ENCODE measurements at places on chromosomes 7 and 10.

DNA sequence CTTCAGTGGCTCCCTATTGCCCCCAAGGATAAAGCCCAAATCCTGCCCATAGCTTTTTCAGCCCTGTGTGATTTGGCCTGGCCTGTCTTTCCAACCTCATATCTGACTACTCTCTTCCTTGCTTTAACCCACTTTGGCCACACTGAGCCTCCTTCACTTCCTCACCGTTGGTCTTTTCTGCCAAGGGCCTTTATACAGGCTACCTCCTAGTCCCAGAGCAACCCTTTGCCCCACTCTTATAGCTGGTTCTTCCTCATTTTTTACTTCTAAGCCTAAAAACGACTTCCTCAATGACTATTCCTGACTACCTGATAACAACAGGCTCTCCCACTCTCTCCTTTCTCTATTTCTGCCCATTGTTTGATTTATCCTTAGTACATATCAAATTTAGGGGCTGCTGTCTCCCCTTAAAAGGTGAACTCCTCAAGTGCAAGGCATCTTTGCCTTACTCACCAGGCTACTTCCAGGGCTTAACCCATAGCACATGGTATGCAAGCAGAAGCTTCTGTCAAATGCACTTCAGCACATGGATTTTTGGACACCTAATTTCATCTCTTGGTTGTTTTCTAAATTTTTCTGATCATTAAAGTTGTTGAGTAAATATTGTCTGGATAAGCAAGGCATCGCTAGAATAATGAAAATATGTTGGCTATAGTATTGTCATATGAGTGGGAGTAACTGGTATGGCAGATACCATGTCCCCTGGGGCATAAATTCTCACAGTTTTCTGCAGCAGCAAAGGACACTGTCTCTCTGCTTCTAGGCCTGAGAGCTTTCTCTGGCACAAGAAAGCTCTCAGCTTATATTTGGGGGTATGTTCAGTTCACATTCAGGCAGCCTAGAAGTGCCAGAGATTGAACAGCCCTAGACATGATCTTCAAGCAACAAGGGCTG is 201.5 kb upstream of the GPR26 start:
- H3K36me3 ChIP-seq, result no peaks in the 10 kb centered on the region
- no peak overlapping the region for H3K27ac ChIP-seq
- DNase-seq, result no peak
- no peaks in the 10 kb centered on the region for H3K27me3 ChIP-seq
- H3K4me3 ChIP-seq, result no peak overlapping the region
- H3K4me1 ChIP-seq, result no peaks in the 10 kb centered on the region

DNA sequence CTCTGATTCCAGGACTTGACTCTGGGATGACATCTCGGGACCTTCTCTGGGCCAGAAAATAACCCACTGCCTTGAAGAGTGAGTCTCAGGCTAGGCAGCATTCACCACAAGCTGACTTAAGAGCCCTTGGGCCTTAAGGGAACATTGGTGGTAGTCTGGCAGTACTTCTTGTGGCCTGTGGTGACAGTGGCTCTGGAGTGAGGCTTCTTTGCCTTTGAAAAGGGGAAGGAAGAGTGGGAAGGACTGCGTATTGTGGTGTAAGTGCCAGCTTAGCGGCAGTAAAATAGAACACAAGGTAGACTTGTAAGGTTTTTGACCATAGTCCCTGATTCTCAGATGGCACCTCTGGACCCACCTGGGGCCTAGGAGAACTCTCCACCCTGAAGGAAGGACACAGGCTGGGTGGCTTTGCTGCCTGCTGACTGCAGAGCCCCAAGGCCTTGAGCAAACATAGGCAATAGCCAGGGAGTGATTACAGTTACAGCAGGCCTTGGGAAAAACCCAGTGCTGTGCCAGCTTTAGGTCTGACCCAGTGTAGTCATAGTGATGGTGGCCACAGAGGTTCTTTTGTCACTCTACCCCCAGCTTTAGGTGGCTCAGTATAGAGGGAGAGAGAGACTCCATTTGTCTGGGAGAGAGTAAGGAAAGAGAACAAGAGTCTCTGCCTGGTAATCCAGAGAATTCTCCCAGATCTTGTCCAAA is 483.9 kb downstream of the SH2D4B start:
- H3K4me1 ChIP-seq, result no peaks in the 10 kb centered on the region
- no peaks in the 10 kb centered on the region for H3K36me3 ChIP-seq
- no peak for DNase-seq
- H3K27me3 ChIP-seq, result no peaks in the 10 kb centered on the region
- H3K27ac ChIP-seq, result no peak overlapping the region

- no peaks in the 10 kb centered on the region for H3K27me3 ChIP-seq
- peaks cover 44% of the 10 kb centered on the region for H3K4me1 ChIP-seq
- DNase-seq, result no peak
- H3K27ac ChIP-seq, result no peak overlapping the region
These were observed 42.6 kb downstream of the GSDME start for GRCh38 chr7:24714676-24715010.

GRCh38 chr7:26723129-26723528 is 141.3 kb downstream of the SKAP2 start:
- no peak for DNase-seq
- H3K4me3 ChIP-seq, result no peak overlapping the region
- H3K4me1 ChIP-seq, result no peaks in the 10 kb centered on the region
- H3K36me3 ChIP-seq, result peaks cover 9% of the 10 kb centered on the region
- H3K27ac ChIP-seq, result no peak overlapping the region
- no peaks in the 10 kb centered on the region for H3K27me3 ChIP-seq

- H3K36me3 ChIP-seq, result peaks cover 10% of the 10 kb centered on the region
- H3K27me3 ChIP-seq, result no peaks in the 10 kb centered on the region
These were observed 40.2 kb downstream of the PDSS1 start for GRCh38 chr10:26737730-26738129.

GRCh38 chr10:11074536-11075267 is 57.0 kb downstream of the CELF2 start:
- H3K4me1 ChIP-seq, result no peaks in the 10 kb centered on the region
- H3K27me3 ChIP-seq, result no peaks in the 10 kb centered on the region
- no peak overlapping the region for H3K4me3 ChIP-seq
- DNase-seq, result no peak

- H3K27ac ChIP-seq, result no peak overlapping the region
- no peaks in the 10 kb centered on the region for H3K27me3 ChIP-seq
- DNase-seq, result no peak
- H3K4me1 ChIP-seq, result no peaks in the 10 kb centered on the region
- H3K36me3 ChIP-seq, result no peaks in the 10 kb centered on the region
These were observed 172.3 kb downstream of the ADAM12 start for GRCh38 chr10:126215746-126216631.

DNA sequence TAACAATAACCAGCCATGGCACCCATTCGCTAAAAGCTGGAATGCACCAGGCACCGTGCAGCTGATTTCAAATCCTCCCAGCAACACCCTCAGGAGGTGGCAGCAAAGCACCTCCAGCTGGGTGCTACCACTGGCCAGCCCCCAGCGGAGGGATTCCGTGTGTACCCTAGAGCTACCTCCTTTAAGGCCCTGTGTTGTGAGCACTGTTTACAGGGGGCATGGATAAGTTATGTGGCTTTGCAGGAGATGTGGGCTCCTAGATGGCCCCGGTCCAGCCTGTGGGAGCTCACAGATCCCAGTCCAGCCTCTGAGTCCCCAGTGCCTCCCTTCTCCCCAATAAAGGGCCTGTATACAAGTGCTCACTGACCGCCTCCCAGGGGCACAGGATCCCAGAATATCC is 27.1 kb downstream of the TNRC18 start:
- H3K27ac ChIP-seq, result peak overlapping the region; percentile 96
- no peaks in the 10 kb centered on the region for H3K27me3 ChIP-seq
- no peaks in the 10 kb centered on the region for H3K36me3 ChIP-seq
- DNase-seq, result peak; percentile 73
- H3K4me1 ChIP-seq, result peaks cover 33% of the 10 kb centered on the region
- peak overlapping the region; percentile 70 for H3K4me3 ChIP-seq

- no peak overlapping the region for H3K27ac ChIP-seq
- peaks cover 19% of the 10 kb centered on the region for H3K36me3 ChIP-seq
- no peak overlapping the region for H3K4me3 ChIP-seq
- H3K27me3 ChIP-seq, result no peaks in the 10 kb centered on the region
- no peak for DNase-seq
These were observed 102.4 kb downstream of the SMURF1 start for GRCh38 chr7:99041526-99041925.

GRCh38 chr10:131251146-131251541 is 60.4 kb downstream of the TCERG1L start:
- H3K4me1 ChIP-seq, result no peaks in the 10 kb centered on the region
- H3K27ac ChIP-seq, result no peak overlapping the region
- no peak for DNase-seq
- H3K4me3 ChIP-seq, result no peak overlapping the region
- H3K36me3 ChIP-seq, result no peaks in the 10 kb centered on the region
- H3K27me3 ChIP-seq, result no peaks in the 10 kb centered on the region

Measured in B cell (primary cell).